AG10803 (cell line): ENCODE measurements at places on chromosomes 1 and 21.
A peak's percentile ranks its signal among the peaks of the same experiment; 100 is the strongest.

GRCh38 chr1:116376729-116377086 lies 3.7 kb downstream of the ATP1A1 start:
- peak; percentile 36 for DNase-seq

DNA sequence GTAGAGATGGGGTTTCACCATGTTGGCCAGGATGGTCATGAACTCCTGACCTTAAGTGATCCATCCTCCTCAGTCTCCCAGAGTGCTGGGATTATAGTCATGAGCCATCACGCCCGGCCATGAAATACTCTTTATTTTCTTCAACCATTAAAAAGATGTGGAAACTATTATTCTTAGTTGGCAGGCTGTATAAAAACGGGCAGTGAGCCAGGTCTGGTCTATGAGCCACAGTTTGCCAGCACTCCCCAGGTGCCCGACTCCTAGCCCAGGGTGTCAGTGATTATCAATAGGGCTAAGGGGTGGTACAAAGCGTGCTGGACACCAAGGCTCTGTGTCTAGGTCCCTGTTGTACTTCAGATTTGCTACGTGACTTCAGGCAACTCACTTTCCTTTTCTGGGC lies 3.7 kb upstream of the TMEM61 start:
- DNase-seq: no peak

GRCh38 chr21:43825936-43826622 lies 36.7 kb downstream of the RRP1 start:
- no peak for DNase-seq

DNA sequence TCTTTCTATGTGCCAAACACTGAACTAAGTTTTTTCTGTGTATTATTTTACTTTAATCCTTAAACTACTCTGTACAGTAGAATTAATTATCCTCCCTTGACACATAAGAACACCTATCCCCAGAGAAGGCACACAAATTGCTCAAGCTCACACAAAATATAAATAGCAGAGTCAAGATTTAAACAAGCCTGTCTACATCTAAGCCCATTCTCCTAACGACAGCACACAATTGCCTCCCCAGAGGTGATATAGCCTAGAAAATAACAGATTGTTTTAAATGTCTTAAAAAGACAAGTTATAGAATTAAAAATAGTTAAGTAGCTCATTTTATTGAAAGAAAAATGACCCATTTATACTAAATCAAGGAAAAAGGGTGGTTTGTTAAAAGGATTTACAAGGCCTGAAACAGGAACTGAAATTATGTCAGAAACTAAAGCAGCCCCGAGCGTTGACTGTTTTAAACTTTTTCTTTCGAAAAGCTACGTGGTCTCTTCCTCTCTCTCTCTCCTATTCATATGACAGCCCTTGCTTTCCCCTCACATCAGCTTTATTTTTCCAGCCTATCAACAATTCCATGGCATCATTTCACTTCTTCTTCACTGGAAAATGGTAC lies 30.5 kb downstream of the TNFSF18 start:
- DNase-seq: no peak

DNA sequence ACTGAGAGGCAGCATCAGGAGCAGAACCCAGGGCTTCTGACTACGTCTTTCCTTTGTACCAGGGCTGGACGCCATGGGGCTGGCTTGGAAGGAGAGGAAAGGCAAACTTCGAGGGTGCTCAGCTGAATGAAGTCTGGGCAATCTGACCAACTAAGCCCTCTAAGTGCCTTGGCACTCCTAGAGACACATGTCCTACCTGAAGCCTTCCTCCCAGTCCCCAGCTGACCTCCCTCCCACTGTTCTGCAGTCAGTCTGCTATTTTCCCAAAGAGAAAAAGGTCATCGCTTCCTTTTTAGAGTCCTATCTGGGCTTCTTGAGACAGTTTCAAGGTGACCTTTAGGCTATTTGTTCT lies 5.2 kb downstream of the SLC9A1 start:
- DNase-seq: no peak

DNA sequence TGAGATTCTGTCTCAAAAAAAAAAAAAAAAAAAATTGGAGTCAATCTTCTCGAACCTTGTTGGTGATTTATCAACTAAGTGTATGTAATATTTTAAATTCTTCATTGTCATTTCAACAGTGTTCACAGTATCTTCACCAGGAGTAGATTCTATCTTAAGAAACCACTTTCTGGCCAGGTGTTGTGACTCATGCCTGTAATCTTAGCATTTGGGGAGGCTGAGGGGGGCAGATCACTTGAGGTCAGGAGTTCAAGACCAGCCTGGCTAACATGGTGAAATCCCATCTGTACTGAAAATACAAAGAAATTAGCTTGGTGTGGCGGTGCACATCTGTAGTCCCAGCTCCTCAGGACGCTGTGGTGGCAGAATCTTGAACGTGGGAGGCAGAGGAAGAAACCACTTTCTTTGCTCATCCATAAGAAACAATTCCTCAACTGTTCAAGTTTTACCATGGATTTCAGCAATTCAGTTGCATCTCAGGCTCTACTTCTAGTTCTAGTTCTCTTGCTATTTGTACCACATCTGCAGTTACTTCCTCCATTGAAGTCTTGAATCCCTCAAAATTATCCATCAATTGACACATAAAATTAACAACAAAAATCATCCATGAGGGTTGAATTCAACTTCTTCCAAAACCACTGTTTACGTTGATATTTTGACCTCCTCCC lies 30.4 kb upstream of the EYA3 start:
- no peak for DNase-seq

DNA sequence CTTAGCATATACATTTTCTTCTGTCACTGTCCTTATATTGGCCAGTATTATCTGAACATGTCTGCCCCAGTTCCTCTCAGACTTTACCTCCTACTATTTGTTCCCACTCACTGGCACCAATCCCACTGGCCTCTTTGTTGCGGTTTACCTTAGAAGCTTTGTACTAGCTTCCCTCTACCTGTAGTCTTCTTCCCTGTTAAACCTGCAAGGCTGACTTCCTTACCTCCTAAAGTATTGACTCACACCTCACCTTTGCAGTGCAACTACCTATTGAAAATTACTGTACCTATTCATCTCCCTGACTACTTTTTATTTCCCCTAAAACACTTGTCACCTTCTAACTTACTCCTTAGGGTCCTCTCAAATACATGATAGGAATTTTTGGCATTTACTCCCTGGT lies 111.1 kb downstream of the CLEC20A start:
- no peak for DNase-seq

GRCh38 chr1:67713057-67713846 lies 28.3 kb downstream of the GADD45A start:
- DNase-seq: peak; percentile 87

DNA sequence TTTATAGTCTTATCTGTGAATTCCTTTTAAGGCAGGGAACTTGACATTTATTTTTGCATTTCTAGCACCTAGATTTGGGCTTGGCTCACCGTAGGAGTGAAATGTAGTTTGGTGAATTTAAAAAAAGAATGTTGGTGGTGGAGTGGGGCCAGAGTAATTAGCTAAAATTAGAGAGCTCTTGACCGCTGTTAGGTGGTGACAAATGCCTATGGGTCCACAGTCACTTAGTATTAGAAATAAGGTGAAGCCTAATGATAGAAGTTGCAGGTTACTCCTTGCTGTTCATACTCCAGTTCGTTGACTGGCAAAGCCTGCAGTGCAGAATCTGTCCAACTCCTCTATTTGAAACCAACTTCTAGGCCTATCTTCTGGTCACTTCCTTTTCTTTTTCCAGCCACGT lies 318.8 kb upstream of the NRIP1 start:
- no peak for DNase-seq

DNA sequence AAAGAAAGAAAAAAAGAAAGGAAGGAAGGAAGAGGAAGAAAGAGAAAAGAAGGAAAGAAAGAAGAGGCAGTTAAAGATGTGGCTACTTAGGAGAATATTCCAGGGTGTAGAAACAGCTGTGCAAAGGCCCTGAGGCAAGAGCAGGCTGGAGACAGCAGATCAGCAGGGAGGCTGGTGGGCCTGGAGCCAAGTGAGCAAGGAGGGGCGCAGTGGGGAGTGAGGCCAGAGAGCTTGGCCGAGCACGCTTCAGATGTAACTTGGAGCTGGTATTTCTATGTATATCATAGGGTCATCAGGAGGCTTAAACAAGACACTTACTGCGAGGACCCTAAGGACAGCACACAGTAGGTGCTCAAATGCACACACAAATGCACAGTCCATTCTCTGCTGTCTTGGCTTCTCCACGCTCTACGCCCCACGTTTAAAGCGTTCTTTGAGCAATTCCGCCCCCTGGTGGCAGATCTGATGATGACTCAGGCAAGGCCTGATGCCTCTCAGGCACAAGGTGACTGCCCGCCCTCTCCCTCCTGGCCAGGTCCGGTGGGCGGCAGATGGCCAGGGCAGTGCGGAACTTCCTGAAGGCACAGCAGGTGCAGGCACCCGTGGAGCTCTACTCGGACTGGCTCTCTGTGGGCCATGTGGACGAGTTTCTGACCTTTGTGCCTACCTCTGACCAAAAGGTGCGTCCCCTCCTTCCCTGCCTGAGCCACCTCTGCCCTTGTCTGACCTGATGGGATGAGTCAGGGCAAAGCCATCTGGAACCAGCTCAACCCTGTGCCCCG lies 11.9 kb upstream of the PADI3 start:
- DNase-seq: peak; percentile 76

- no peak for DNase-seq
Observed at GRCh38 chr1:88466899-88467580, 217.0 kb upstream of the PKN2 start.

- DNase-seq: peak; percentile 31
Observed at GRCh38 chr1:3903141-3904005, 3.3 kb upstream of the C1orf174 start.

- no peak for DNase-seq
Observed at GRCh38 chr1:216765346-216766300, 42.4 kb upstream of the ESRRG start.

GRCh38 chr1:214122110-214122509 lies 134.3 kb downstream of the PROX1 start:
- no peak for DNase-seq

DNA sequence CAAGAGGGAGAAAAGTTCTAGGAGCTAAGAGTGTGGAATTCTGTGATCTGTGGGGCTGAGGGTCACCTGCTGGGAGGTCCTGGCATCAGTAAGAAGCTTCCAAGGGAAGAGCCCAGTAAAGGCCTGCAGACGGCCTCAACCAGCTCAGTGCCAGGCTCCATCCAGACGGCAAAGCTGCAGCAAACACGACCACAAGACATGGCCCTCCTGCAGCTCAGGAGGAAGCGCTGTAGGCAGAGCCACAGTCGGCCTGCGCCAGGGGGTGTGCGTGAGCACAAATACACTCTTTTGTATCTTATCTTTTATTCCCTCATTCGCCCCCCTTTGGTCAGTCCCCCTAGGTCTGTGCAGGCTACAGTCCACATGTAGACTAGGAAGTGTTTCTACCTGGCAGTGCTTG lies 13.4 kb downstream of the C1orf174 start:
- DNase-seq: no peak

- no peak for DNase-seq
Observed at GRCh38 chr1:231677442-231677841, 50.9 kb downstream of the DISC1 start.

DNA sequence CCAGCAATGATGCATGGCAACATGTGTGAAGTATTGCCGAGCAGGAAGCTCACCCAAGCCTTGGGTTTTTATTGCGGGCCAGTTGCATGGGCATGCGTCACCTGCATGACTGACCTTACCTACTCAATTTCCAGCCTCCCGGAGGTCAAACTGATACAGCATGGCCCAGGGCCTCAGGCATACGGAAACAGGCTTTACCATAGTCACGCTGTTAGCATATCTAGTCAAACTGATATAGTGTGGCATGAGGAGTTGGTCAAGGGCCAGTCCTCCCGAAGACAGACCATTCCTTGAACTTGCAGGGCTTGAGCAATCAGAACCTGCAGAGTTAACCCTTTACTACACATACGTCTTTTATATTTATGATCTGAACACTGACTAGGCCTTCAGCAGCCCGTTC lies 6.4 kb upstream of the DUSP12 start:
- DNase-seq: no peak

GRCh38 chr1:226048886-226049285 lies 13.6 kb upstream of the H3-3A start:
- no peak for DNase-seq

- no peak for DNase-seq
Observed at GRCh38 chr1:10429868-10430215, 391 bp upstream of the CENPS start.

DNA sequence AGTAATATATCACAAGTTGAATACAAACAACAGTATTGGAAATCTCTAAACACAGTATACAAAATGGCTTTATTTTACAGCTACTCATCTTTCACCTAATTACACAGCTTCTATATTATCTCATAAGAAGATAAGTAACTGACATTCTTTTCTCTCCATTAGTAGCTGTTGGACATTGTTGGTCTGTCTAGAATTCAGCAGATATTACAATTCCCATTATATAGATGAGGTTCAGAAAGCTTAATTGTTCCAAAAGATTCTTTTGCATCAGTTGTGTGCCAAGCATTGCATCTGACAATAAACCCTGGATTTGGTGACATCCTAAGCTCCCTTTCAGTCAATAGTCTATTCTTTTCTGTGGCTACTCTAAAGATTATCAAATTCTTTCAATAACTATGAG lies 187.0 kb downstream of the NTMT2 start:
- no peak for DNase-seq

DNA sequence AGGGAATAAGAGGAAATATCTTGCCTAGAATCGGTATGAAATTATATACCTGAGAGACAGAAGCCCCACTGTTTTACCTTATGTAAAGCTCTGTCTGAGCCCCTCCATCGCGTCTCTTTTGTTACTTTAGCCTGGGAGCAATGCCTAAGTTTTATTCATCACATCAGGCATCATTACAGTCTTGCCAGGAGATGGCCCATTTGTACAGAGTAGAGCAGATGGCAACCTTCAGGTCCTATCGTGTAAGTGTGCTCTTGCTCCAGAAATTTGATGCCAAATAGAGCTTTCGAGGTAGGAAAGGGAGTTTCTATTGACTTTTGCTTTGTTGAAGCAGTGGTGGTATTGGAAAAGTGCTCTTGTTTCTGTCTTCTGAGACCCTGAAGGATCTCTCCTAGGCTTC lies 24.9 kb downstream of the CFAP126 start:
- DNase-seq: no peak

GRCh38 chr1:110383251-110383990 lies 7.4 kb downstream of the SLC16A4 start:
- DNase-seq: peak; percentile 37

DNA sequence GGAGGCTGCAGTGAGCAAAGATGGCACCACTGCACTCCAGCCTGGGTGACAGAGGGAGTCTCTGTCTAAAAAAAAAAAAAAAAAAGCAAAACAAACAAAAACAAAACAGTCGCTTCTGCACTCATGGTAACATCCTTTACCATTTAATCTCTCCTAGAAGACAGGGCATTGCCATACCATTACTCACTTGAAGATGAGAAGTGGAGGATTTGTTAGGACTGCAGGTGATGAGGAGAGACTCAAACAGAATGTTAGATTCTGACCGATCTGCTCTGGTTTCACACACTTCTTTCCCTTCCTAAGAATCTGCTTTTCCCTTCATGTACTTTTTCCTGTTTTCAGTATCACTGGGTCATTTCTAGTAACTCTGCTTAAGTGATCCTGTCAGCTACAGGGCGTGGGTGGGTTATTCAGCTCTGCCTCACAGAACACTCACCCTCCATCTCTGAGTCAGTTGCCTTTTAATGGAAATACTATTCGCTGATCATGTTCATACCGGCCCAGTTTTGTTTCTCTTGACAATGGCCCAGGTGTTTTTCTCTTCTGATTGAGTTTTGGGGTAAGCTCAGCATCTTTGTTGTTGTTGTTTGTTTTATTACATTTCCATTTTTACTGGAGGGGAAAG lies 148.0 kb upstream of the ERG start:
- DNase-seq: peak; percentile 37
